ENCODE measurements at places on chromosomes 12 and 14.

DNA sequence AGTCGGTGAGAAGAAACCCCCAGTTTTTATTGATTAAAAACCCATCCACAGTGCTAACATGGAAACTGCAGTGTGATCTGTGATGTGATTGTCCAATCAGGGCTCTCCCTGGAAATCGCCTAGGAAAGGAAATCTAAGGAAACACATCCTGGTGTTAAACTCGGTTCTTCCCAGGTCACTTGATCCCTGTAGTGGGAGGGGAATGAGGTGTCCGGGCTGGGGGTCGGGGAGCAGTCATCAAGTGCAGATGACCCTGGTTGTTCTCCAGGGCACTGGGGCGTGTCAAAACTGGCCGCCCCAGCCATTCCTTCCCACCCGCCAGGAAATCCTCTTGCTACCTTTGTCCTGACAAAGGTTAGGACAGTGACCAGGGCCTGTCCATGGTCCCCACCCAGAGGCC is 20.8 kb downstream of the RAB35 start:
- DNase-seq: no peak

GRCh38 chr12:118430516-118430915 is 54.2 kb downstream of the SUDS3 start:
- no peak for DNase-seq

- DNase-seq: no peak
These were observed 12.4 kb downstream of the SEC23A start for GRCh38 chr14:39090548-39091111.

- no peak for DNase-seq
These were observed 3.7 kb downstream of the GPR132 start for GRCh38 chr14:105061428-105062047.

DNA sequence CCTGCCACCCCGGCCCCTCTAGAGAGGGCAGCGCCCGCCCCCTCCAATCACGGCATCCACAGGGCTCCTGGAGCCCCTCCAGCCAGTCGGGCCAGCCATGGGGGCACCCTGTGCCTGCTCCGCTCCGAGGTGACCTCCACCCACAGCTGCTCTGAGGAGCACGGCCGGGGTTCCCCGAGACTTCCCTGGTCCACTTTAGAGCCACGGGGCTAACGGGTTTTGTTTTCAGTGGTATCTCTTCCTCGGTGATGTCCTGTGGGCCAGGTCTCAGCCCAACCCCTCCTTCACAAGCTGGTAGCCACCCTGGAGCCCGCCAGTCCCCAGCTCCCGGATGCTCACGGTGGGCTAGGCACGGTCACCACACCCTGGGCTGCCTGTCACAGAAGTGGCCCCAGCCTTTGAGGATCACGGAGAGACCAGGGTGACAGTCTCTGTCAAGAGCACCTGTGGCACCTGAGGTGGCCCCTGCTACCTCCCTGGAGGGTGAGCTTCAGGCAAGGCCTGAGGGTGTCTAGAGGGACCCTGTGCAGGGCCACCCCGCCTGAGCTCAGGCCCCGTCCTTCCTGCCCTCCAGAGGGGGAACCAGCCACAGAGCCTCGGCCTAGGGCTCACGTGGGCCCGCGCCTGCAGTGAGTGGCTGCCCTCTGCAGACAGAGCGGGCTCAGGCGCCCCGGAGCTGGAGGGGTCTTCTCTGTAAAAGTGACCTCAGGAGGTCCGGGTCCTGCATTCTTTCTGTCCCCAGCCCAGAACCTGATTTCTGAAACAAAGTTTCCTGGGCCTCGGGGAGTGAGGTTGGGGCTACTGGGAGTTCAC is 146.0 kb upstream of the C14orf180 start:
- no peak for DNase-seq

- peak; percentile 70 for DNase-seq
These were observed 48.8 kb upstream of the SLCO1C1 start for GRCh38 chr12:20646239-20646827.

DNA sequence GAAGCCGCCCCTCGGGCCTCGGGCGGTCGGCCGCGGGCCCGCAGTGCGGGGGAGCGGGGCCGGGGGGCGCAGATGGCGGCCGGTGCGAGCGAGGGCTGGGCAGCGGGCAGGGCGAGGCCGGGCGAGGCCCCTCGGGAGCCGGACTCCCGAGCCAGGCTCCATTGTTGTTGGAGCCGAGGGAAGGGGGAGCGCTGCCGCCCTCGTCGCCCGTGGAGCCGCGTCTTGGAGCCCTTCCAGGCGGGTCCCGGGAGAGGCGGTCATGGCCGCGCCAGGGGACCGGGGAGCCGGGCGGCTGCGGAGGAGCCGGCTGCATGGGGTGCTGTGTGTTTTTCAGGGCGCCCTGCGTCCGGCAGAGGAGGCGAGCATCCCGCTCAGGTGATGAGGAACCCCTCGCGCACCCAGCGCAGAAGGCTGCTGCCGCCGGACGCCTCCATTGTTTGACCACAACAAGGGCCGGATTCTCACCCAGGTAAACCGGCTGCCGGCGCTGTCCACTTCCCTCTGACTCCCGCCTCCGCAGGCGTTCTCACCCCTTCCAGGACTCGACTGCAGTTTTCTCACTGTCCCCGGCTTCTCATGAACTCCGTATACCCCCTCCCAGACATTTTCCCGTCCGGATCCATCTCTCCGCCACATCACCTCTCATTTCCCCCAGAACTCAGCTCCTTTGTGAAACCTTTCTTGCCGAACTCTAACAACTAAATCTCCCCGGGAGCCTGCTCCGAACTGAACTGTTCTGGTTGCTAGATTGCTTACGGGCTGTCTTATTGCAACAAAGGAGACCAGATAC is 732 bp downstream of the ZNF664 start:
- DNase-seq: peak; percentile 33

DNA sequence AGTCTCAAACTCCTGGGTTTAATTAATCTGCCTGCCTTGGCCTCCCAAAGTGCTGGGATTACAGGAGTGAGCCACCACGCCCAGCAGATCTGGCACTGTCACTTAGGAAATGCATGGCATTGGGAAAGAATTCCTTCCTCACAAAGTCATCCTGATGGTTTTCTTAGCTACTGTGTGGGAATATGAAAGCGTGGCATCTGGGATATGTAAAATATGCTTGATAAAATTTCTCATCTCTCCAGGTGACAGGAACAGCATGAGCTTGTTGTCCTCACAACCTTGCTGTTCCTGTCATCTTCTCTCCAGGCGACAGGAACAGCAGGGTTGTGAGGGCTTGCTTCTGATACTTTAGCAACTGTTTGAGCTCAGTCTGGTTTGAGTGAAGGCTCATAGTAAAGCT is 16.1 kb upstream of the AICDA start:
- DNase-seq: no peak

DNA sequence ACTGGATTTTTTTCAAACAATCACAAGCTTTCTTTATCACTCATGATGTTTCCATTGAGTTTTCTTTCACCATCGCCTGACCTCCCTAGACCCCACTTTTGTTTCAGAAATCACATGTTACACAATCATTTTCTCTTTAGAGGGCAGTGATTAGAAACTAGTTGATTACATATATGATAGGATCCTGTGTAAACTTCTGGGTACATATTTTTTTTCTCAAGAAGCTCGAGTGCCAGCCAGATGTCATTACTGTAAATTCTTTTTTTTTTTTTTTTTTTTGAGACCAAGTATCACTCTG is 62.4 kb upstream of the PSMA6 start:
- DNase-seq: no peak

GRCh38 chr12:42705863-42706262 is 116.3 kb upstream of the PRICKLE1 start:
- no peak for DNase-seq

DNA sequence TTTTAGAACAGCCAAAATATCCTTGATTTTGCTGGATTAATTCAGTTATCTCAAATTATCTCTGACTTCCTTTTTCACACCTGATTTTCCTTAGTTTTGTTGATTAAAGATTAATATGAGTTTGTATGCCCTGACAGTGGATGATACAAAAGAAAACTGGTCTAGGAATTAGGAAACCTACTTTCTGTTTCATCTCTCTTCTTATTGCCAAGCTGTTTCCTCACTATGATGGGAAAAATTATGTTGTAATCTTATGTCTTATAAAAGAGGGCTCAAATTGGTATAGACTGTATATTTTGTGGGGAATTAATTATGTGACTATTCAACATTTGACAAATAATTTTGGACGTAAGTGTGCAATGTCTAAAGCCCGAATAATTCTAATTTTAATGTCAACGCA is 271.6 kb downstream of the FBXL14 start:
- no peak for DNase-seq

GRCh38 chr12:130711756-130712155 is 4.3 kb downstream of the RIMBP2 start:
- no peak for DNase-seq

- no peak for DNase-seq
These were observed 57.5 kb downstream of the MSRB3 start for GRCh38 chr12:65335981-65336380.

DNA sequence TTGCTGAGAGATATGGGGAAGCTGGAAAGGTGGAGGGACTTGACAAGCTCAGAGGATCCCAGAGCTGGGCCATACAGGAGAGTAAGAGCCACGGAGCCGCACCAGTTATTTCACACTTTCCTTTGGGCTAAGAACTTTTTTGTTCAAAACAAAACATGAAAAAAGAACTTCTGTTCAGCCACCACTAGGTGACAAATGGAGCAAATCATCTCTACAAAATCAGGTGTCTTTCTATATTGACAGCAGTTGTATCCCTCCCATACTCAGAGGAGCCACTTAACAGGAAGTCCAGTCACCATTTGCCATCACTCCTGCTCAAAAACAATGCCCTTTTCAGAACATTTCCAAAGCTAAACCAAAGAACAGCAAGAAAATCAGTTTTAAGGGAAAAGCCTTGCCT is 70.3 kb upstream of the DBX2 start:
- no peak for DNase-seq

DNA sequence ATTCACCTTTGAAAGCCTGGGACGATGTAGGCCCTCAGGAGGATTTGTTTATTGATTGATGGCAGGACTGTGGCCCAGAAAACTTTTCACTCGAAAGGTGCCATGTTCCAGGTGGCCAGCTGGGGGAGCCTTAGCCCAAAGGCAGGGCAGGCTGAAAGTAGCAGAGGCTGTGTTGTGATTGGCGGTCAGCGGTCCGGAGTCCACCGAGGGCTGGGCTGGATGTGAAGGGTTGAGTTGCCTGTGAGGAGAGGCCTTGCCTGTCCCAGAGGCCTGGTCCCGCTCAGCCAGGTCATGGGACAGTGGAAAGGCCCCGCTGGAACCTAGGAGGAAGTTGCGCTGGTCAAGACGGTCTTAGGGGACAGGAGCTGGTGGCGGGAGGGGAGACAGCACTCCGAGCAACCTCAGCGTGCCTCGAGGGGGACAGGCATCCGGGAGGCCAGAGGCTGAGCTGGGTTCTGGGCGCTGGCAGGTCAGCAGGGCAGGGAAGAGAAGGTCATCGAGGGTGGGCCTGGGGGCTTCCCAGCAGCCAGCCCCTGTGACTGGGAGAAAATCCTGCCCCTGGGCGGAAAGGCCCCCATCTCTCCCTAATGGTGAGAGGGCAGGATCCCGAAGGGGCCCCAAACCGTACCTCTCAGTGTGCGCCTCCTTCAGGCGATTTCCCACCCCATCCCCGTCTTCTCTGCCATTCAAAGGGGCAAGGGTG is 26.3 kb downstream of the CMA1 start:
- DNase-seq: no peak

- peak; percentile 96 for DNase-seq
These were observed 1322.3 kb upstream of the SEL1L start for GRCh38 chr14:82855912-82856391.

- peak; percentile 34 for DNase-seq
These were observed 5.6 kb downstream of the TNFRSF1A start for GRCh38 chr12:6336079-6336888.

DNA sequence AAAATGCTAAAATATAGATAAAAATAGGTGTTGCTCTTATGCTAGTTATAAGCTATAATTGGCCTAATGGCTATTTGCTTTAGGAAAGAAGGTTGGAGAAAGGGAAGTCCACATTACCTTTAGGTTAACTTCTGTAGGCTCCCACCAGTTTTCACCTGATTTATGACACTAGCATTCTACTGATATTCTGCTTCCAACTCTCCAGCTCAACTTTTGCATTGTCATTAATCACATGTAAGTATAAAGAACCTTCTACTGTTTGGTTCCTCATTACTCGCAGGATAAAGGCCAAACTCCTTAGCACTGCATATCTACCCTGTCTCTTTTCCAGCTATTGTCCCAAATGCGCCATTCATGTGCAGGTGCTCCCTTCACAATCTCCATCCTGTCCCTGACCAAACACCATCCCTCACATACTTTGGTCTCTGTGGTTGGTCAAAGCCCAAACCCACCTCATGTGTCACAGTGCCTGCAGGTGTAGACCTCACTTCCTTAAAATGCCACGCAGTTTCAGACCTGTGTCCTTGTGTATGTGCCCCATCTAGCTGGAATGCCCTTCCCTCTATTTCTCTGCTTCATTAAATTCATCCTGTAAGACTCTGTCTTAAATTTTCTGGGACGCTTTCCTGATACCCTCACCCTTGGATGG is 3.3 kb downstream of the DDHD1 start:
- no peak for DNase-seq

DNA sequence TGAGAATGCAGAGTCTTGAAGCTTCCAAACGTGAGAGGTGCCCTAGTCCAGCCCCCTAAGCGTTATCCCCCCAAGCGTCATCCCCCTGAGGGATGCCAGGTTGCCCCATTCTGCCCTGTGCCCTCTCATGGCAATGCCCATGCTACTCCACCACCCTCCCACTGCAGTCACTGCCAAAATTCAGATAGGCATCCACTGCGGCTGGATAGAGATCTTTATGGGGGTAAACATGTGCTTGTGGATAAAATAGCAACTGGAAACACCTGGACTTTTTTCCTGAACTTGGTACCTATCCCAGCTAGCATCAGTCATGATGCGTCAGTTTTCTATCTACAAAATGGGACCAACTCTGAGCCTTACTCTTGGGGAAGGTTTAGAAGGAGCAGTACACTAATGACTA is 92.7 kb upstream of the HOXC13 start:
- no peak for DNase-seq

DNA sequence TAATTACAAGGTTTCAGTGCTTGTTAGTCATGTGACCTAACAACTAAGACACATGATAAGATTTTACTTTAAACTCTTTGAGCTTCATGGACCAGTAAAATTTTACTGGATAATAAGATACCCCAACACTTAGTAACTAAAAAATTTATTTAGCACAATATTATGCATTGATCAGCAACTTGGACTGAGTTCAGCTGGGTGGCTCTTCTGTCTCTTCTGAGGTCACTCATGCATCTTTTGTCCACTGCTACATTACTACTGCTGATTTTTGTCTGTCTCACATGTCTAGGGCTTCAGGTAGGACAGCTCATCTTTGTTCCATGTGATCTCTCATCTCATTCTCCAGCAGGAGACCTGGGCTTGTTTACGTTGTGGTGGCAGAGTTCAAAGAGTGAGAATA is 370.2 kb upstream of the TMTC1 start:
- DNase-seq: no peak

GRCh38 chr12:59158066-59158465 is 237.8 kb upstream of the LRIG3 start:
- DNase-seq: no peak

GRCh38 chr12:27013611-27014084 is 536 bp downstream of the TM7SF3 start:
- DNase-seq: peak; percentile 70
